ENCODE measurements at places on chromosomes 3 and 15.

GRCh38 chr3:158712443-158712842 lies 19.8 kb downstream of the RARRES1 start:
- DNase-seq: no peak

DNA sequence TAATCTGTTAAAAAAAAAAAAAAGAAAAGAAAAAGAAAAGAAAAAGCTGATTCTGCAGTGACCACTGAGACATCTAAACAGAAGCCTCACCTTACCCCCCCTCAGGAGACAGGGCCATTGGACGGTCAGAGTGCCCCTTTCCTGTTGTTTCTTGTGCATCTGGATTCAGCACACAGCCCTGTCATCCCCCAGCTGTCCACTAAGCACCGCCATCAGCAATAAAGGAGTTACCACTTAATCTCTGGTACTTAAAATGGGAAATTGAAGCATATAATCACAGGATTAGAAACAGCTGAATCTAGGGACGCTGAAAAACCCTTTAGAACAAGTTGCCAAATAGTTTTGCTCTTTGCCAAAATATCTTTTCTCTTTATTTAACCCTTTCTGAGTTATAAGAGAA lies 62.5 kb downstream of the TRIM69 start:
- no peak for DNase-seq

DNA sequence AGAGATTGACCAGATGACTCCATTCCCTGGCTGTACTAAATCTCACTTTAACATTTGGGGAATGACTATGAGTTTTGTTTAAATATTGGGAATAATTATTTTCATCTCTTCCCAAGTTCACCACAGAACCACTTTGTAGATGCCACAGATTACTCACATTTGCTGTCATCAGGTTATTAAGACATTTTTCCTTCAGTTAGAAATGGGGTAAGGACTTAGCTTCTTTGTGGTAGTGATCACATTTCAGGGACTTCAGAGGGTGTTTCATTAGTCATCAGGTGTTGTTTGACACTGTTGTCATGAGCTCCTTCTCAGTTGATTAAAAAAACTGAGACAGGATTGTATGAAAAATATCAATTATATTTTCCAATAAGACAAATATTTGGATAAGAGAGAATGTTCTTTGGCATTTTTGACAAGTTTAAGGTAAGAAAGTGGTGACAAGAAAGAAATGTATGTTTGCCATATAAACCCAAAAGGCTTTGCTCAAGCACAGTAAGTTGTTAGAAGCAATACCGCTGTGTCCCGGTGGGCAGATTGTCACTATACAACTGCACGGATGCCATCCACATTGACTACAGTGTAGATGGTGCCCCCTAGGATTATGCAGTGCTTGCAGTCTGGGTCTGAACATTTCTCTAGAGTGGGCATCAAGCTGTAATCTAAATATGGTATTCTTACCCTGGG lies 22.3 kb downstream of the FBXL2 start:
- DNase-seq: peak; percentile 84

- DNase-seq: no peak
Measured at GRCh38 chr3:18370672-18371071, 54.5 kb downstream of the SATB1 start.

DNA sequence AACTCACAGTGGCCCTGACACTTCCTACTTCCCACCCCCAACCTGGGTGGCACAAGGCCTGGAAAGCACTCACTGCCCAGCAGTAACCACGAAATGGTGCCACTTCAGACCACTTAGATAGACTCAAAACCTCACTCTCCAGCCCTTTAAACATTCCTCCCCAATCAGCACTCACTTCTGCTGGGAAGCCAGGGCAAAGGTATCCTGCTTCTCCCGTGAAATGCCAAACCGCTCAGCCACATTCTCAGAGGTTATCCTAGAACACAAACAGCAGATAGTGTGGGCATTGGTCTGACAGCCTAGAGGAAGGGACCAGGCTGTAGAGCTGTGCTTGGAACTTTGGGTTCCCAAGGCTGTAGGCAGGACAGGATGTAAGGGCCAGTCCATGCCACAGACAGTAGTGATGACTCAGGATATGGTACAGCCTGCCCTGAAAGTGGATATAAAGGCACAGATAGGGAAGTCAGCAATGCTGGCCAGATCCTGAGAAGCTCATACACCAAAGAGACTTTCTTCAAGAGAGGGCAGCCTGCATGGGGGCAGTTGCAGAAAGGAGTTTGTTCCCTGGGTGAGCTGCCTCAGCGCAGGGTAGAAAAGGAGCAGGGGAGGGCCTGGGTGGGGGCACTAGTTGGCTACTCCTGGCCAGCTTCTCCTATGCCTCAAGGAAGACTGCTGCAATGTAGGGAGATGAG lies 9.2 kb downstream of the ACAA1 start:
- no peak for DNase-seq

- DNase-seq: no peak
Measured at GRCh38 chr3:178291574-178292370, 244.5 kb upstream of the KCNMB2 start.

GRCh38 chr3:25480811-25481210 lies 52.7 kb downstream of the RARB start:
- no peak for DNase-seq

DNA sequence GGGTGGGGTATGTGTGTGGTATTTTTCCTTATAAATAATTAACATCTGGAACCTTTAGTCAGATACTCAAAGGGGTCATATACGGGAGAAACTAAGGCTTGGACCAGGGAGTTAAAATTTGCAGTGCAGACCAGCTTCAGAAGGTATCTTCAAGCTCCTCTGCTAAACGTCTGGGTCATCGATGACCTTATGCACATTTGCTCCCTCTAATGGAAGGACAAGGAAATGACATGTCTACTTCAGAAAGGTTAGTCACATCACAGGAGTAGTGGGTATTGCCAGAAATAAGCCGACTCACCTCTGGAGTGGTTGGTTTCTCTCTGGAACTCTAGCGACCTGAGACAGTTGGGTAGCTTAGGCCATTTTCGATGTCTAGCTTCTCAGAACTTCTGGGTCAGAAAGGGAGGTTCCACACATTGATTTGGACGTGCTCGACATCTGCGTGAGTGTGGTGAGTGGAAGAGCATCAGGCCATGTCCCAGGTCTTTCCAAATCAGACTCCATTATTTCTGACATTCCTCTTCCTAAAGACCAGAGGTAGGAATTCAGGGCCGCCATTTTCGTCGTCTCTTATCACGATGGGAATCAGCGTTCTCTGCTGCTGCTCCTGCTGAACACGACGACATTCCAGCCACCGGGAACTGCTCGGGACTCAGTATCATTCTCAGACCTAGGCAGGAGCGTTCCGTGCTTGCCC lies 31.8 kb upstream of the RASA2 start:
- DNase-seq: peak; percentile 62

GRCh38 chr3:4898454-4899313 lies 80.6 kb upstream of the BHLHE40 start:
- no peak for DNase-seq

DNA sequence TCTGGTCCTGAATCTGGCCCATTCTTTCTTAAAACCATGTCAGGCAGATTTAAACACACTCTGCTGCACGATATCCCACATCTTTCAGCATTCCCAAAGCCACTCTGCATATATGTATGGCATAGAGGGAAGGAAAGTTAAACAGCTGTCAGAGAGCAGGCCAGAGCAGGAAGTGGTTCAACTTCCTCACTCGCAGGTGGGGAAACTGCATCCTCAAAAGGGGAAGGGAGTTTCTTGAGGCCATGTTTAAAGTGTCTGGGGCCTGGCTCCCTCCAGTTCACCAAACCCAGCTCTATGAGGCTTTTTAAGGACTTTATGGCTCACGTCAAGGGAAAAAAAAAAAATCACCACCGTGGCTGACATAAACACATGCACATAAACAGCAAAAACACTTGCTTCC lies 123.1 kb downstream of the OPA1 start:
- DNase-seq: no peak

- no peak for DNase-seq
Measured at GRCh38 chr3:169203631-169204550, 459.6 kb downstream of the MECOM start.

GRCh38 chr15:35330048-35330695 lies 215.8 kb downstream of the DPH6 start:
- no peak for DNase-seq

DNA sequence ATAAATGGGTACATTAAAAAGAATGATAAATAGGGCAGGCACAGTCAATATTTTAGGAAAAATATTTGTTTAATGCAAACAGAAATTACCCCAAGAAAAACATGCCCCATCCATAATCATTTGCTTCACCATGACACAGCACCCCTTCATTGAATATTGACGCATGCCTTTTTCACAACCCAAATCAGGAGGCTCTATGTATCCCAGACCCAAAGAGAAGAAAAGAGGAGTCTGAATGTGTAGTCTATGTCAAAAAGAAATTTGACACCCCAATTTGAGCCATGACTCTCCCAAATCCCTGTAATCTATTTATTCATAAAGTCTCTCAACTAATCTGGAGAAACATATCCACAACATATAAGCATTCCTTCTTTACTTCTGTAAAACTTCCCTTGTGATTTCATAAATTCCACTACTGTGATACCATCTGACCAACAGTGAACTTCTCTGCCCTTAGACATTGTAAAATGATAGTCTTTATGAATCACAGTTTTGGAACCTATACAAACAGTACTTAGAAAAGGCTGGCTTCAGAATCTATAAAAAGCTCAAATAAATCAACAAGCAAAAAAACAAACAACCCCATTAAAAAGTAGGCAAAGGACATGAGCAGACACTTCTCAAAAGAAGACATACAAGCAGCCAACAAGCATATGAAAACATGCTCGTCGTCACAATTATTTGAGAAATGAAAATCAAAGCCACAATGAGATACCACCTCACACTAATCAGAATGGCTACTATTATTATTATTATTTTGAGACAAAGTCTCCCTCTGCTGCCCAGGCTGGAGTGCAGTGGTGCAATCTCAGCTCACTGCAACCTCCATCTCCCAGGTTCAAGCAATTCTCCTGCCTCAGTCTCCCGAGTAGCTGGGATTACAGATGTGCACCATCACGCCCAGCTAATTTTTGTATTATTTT lies 53.4 kb upstream of the XRN1 start:
- peak; percentile 69 for DNase-seq

GRCh38 chr15:89119489-89120478 lies 31.5 kb downstream of the ABHD2 start:
- peak; percentile 82 for DNase-seq

- no peak for DNase-seq
Measured at GRCh38 chr3:183435661-183436060, 7.2 kb upstream of the MCF2L2 start.

DNA sequence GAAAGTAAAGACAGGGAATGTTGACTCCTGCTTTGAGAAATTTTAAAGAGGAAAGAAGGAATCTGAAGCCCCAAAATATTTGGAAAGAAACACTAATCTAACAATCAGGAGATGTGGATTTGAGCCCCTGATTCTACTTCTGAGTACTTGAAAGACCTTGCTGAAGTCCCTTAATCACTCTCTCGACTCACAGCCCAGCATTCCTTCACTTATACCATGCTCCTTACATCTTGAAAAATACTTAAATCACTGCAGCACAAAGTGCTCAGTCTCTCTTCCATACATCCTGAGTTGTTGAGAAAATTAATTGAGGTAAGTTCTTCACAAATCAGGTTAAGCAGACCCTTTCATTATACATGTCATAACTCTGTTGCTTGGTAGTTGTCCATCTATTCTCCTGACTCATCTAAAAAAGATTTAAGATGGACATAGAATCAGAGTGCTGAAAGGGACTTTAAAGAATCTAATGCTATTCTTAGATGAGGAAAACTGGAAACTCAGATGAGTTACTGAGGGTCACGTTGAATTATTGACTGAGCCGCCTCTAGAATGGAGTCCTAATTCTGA lies 72.8 kb upstream of the THSD4 start:
- DNase-seq: no peak

DNA sequence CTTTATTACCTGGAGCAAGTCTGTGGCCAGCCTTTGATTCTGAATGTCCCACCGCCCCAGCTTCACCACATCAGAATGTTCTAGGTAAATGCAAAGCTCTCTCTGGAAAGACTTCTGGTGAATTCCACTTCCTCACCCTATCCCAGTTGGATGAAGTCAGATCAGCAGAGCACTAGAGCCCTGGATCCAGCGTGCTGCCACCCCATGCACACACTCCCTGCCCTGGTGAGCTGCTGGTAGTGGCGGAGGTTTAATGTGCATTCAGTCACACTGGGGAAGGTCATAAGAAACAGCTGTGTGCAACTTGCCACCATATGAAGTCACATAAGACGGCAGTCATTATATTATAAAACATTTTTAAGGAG lies 16.3 kb upstream of the SLC41A3 start:
- no peak for DNase-seq

GRCh38 chr3:193775421-193776077 lies 182.5 kb downstream of the OPA1 start:
- no peak for DNase-seq

DNA sequence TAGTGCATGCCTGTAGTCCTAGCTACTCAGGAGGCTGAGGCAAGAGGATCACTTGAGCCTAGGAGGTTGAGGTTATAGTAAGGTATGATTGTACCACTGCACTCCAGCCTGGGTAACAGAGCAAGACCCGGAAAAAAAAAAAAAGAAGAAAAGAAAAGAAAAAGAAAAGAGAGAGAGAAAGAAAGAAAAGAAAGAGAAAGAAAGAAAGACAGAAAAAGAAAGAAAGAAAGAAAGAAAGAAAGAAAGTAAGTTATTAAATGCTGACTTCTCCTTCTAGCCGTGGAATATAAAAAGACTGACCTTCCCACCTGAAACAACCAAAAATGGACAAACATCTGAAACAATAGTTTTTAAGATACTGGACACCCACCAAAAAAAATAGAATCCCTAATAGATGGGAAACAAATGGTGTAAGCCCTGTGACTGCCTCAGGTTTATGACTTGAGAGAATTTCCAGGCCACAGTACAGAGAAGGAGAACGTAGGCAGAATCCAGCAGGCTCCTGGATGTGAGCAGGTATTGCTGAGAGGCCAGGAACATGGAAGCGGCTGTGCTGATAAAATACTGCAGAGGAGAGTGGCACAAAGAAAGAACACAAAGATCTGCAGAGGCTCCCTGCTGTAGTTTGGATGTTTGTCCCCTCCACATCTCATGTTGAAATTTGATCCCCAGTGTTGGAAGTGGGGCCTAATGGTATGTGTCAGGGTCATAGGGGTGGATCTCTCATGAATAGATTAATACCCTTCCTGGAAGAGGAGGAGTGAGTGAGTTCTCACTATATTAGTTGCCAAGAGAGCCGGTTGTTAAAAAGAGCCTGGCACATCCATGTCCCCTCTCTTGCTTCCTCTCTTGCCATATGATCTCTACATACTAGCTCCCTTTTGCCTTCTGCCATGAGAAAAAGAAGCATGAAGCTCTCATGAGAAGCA lies 41.8 kb upstream of the PRSS50 start:
- DNase-seq: no peak

All from fibroblast of skin of left quadriceps (primary cell).